ENCODE measurements at places on chromosomes 11 and 22.
A peak's percentile ranks its signal among the peaks of the same experiment; 100 is the strongest.

DNA sequence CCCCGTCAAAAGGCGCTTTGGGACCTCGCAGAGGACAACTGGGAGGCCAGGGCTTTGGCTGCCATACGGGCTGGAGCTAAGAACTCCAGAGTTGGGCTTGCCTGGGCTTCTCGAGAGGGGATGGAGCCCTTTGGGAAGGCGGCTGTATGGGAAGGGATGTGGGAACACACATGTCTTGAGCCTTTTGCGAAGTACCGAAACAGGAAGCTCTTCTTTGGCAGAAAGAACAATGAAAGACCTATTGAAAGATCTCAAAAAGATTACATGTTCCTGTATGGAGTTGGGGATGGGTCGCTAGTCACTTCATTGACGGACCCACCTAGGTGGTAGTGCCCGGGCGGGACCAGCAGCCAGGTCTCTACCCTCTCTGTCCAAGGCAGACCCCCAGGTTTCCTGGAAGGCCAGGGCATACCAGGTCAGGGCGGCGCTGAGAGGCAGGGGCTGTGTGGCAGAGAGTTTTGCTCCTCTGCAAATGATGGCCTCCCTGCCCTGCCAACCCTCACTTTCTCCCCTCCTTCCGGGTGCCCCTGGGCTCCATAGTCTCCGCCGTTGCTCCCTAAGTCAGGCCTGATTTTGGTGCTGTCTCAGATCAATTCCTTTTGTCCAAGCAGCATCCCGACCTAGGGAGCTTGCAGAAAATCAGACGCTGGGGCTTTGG is 1.0 kb downstream of the ST14 start:
- DNase-seq, result no peak

GRCh38 chr22:42928969-42929837 is 72.1 kb upstream of the ARFGAP3 start:
- no peak for DNase-seq

GRCh38 chr22:25566898-25567235 is 2.4 kb downstream of the GRK3 start:
- DNase-seq, result no peak

GRCh38 chr22:44455963-44456358 is 42.1 kb downstream of the RTL6 start:
- no peak for DNase-seq

DNA sequence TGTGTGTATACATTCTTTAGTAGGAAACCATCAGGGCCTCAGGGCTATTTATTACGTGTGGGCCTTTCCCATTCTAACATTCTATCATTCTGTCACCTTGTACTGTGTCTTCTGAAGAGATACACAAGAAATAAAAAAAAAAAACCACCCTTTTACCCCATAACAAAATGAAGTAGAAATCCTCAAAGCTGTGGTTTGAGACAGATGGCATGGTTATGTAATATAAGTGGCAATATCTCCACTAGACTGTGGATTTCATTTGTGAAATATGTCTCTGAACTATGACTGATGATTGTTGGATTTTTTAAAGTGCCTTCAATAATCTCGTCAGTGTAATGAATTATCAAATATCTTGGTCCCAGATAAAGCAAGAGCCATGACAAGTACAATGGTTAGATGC is 150.0 kb upstream of the BLID start:
- DNase-seq, result no peak

- no peak for DNase-seq
Observed at GRCh38 chr11:108926171-108926840, 261.4 kb downstream of the DDX10 start.

DNA sequence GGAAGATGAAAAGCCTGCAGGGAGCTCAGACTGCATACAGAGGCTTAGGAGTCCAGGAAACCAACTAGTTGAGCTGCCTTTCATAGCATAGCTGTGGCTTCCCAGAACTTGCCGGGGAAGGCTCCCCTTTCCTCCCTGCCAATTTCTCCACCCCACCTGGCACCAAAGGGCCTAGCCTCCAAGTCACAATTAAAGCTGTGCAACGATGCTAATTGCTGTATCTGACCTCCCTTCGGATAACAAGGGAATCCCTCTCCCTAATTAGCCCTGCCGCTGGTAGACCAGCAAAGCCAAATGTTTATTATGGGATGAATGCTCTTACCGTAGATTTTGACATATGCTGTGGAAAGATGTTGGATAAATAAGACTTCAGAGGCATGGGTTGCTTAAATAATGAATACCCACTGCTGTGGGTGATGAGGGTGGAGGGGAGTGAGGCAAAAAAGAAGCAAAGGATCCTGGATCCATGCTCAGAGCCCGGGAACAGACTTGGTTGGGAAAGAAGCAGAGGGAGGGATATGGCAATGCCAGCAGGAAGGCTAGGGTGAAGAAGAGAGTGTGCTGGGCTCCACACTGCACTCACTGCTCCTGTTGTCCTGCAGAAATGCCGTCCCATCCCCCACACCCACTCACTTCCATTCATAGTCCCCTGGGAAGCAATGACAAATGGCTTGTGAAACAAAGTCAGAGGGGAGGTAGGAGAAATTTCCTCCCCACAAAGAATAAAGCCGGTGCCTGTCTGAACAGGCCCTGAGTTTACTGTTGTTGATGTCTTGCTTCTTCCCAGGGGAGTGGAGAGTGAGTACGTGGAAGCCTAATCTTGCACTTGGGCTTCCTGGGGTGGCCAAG is 608.1 kb upstream of the CADM1 start:
- no peak for DNase-seq

- DNase-seq, result peak; percentile 67
Observed at GRCh38 chr11:134915212-134915611, 503.2 kb upstream of the B3GAT1 start.

GRCh38 chr22:25029181-25029580 is 76.7 kb downstream of the KIAA1671 start:
- DNase-seq, result no peak

DNA sequence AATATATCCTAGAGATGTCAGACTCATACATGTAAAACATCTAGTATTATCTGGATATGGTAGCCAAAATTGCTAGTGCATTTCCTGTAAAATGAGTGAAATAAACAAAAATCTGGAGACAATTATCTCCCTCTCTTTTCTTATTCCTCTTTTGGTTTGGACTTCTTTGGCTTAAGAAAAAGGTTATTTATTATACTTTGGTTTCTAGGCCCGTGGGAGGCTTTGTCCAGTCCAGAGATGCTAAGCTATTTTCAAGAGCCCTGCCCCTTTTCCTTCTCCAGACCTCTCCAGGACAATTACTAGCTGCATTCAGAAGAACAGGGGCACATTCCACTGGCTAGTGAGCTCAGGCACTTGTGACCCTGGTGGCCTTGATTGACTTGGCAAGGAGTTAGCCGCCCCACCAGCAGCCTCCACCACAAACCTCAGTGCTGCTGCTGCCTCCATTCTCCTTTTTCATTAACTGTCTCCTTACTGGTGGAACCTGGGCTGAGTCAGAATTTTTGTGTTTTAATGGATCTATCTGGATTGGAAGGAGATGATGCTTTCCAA is 747.3 kb upstream of the TENM4 start:
- DNase-seq, result no peak

DNA sequence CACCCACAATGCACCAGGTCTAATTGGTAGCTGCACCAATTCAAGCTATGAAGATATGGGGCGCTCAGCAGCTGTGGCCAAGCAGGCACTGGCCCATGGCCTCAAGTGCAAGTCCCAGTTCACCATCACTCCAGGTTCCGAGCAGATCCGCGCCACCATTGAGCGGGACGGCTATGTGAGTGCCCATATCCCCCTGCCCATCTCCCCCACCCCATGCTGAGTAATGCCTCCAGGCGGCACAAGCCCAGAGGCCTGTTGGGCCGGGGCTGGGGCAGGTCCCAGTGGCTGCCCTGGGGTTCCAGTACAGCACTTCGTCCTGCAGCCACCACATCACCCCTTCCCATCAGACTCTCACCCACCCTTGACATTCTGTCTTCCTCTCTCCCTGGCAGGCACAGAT is 21.5 kb downstream of the POLR3H start:
- no peak for DNase-seq

GRCh38 chr22:21612858-21613257 is 17.0 kb downstream of the YDJC start:
- no peak for DNase-seq

DNA sequence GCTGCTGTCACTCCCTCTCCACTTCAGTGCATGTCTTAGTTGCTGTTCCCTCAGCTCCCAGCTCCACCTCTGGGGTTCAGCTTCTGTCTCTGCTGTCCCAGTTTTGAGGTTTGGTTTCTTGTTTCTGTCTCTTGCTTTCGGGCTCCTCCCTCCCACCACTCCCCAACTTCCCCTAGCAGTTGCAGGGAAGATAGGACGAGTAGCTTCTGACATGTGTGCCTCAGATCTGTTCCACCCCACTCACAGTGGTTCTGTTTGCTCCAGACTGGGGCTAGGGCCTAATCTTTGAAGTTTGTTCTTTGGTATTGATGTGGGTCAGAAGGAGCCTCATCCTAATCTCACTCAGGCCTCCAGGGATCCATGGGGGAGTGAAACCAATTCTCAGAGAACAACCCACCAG is 2.6 kb upstream of the RRM1 start:
- no peak for DNase-seq

- peak; percentile 34 for DNase-seq
Observed at GRCh38 chr11:111454561-111455192, 57.5 kb downstream of the BTG4 start.

- no peak for DNase-seq
Observed at GRCh38 chr11:8332196-8332595, 68.5 kb upstream of the LMO1 start.

- DNase-seq, result peak; percentile 42
Observed at GRCh38 chr11:13942971-13943381, 19.5 kb upstream of the SPON1 start.

DNA sequence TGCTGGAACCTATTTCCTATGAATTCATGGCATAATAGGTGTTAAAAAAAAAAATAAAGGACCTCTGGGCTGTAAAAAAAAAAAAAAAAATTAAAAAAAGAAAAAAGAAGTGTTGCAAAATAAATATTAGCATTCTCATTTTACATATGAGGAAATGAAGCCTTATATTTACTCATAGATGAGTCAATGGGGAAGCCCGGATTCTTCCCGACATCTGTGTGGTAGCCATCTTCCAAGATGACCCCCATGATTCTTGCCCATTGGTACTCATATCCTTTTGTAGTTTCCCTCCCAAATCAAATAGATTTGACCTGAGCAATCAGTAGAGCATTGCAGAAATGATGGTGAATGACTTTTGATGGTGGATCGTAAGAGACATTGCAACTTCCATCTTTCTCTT is 3.0 kb upstream of the SWAP70 start:
- DNase-seq, result no peak

DNA sequence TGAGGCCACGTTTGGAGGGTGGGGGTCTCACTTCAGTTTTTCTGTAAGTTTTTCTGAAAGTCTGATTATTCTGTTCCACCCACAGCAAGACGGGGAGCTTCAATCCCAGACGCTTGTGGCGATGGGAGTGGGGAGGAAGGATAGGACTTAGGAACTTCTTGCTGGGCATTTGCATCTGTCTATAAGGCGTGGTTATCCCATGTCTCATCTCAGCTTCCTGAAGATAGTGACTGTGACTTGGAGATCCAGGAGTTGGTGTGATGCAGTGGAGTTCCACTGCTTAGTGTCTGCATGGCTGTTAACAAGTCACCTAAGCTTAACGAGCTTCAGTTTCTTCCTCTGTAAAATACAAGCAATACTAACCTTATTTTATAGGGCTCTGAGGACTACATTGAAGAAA is 58.9 kb upstream of the BARX2 start:
- DNase-seq, result no peak

GRCh38 chr11:74138572-74138971 is 32.2 kb downstream of the C2CD3 start:
- DNase-seq, result peak; percentile 98

- DNase-seq, result peak; percentile 30
Observed at GRCh38 chr11:15197696-15198095, 83.0 kb downstream of the INSC start.

DNA sequence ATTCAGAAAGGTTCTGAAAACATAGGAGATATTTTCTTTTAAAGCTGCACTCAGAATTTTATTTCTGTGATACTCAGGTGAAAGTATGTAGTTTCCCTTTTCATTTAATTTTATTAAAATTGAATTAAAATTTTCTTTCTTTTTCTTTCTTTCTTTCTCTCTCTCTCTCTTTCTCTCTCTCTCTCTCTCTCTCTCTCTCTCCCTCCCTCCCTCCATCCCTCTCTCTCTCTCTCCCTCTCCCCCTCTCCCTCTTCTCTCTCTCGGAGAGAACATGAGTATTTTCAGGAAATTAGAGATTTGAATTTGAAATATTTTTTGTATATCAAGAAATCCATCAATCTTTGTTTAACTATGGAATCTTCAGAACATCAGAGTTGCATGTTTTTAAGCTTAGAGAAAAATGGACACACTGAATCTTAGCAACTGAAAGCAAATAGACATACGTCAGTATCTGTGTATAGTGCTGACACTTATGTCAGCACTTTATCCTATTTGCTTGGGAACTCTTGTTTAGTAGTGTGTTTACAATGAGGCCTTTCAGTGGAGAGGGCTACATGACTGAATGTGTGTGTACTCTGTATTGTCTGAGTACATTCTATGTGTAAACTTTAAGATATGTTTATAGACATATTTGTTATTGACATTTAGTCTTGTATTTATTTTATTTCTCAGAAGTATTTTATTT is 44.5 kb downstream of the PDE3B start:
- DNase-seq, result no peak

- DNase-seq, result no peak
Observed at GRCh38 chr11:6489306-6489705, 7.8 kb upstream of the DNHD1 start.

DNA sequence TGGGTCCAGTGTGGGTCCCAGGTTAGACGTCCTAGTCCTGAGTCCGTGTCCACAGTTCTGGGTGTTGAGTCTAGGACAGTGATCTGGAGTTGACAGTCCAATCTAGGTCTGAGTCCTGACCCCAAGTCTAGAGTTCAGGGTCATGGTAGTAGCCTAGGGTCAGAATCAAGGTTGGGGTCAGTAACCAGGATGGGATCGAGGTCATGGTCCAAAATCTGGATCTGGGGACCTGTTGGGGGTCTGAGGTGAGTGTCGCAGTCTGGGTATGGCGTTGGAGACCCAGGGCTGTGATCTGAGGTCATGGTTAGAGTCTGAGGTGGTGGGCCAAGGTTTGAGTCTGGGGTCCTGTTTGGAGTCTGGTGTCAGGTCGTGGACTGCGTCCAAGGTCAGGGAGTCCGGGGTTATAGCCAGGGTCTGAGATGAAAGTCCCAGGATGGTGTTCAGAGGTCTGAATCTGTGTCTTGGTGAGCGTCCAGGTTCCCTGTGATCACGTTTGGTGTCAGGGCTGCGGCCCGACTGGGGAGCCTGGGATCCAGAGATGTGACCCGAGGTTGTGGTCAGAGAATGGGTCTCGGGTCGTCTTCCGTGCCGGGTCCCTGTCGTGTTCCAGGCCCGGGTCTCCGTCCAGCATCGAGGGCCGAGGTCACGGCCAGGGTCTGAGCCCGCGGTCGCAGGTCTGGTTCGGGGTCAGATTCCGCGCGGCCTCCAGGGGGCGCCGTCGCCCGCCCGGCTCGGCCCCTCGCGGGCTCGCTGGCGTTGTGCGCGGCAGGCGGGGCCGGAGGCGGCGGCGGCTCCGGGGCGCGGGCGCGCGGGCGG is 432 bp upstream of the GRK2 start:
- DNase-seq, result no peak

DNA sequence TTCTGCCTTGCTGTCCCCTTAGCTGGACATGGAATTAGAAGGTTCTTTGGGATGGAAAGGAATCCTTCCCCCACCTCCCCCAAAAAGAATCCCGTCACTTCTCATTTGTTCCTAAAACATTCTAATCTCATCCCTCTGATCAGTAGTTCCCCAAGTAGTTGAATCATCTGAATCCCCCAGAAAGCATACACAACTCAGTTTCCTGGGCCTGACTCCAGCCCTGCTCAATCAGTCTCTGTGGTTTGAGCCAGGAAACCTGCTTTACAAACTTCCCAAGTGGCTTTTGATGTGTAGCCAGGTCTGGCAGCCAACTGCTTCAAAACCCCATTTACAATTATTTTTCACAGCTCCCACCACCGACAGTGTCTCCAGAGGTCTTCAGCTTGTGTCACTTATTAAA is 20.2 kb downstream of the C22orf31 start:
- DNase-seq, result peak; percentile 93

Data from astrocyte (in vitro differentiated cells and primary cell).